ENCODE measurements at places on chromosomes 7 and 10.

GRCh38 chr10:67036808-67037207 is 111.0 kb downstream of the LRRTM3 start:
- DNase-seq, result no peak

GRCh38 chr10:31590023-31590800 is 271.2 kb downstream of the ZEB1 start:
- DNase-seq, result no peak

DNA sequence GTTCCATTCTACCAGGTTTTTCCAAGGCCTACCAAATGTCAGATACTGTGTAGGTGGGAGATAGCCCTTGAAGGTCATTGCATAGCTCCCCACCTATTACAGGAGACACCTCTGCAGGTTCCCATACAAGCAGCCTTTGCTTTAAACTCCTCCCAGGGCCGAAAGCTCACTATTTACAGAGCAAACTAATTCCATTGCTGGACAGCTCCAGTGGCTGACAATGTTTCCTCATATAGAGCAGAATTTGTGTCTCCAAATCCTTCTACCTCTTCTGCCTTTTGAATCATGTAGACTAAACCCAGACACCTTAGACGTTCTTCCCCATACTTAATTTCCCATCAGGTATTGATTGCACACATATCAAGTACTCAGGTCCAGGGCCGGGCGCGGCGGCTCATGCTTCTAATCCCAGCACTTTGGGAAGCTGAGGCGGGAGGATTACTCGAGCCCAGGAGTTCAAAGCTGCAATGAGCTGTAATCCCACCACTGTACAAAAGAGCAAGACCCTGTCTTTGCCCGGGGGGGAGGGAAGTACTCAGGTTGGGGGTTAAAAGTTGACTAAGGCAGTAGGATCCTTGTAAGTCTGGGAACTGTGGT is 2.1 kb downstream of the CNNM1 start:
- no peak for DNase-seq

GRCh38 chr7:40000734-40001315 is 50.8 kb downstream of the CDK13 start:
- DNase-seq, result no peak

- no peak for DNase-seq
Observed at GRCh38 chr10:95422233-95422632, 131.4 kb upstream of the PDLIM1 start.

- no peak for DNase-seq
Observed at GRCh38 chr10:1706711-1707110, 30.6 kb downstream of the ADARB2 start.

GRCh38 chr10:132400041-132400546 is 3.1 kb downstream of the PWWP2B start:
- DNase-seq, result no peak

- DNase-seq, result no peak
Observed at GRCh38 chr10:132847856-132848255, 61.9 kb upstream of the NKX6-2 start.

- no peak for DNase-seq
Observed at GRCh38 chr10:59577984-59578383, 131.7 kb downstream of the SLC16A9 start.

GRCh38 chr7:85685901-85686300 is 499.0 kb upstream of the SEMA3D start:
- no peak for DNase-seq

- DNase-seq, result no peak
Observed at GRCh38 chr7:23893942-23894891, 184.2 kb downstream of the STK31 start.

DNA sequence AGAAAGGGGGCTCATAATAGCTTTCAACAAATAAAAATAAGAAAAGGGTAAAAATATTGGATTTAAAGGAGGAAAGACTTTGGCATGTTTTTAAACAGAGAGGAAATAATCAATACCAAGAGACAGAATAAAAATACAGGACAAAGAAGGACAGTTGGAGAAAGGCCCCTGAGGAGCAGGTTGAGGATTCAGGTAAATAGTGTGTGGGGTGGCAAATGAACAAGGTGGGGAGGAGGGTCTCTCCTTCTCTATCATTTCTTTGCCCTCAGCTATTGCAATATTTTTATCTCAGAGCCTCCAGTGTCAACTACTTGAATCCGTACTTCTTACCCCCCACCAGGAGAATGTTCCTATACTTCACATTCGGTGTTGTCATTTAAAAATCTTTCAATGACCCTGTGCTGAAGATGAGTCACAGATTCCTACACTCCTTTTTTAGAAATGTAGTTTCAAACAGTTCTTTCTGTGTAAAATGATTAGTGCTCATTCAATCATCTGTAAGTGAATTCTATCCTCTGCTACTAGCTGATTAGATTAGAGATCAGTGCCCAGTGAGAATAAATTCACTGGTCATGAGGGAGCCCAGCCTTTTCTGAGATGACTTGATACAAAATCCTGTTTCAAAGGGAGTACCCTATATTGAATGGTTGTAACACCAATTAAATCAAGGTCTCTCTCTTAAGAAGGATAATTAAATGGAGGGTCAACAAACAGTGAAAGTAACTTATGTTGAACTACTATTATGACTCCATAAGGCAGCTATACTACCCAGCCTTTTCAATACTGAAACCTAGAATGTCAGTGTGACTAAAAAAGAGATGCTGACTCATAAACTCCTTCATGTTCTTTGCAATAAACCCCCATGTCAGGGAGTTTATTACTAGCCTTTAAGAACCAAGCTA is 50.4 kb upstream of the WNT16 start:
- no peak for DNase-seq

GRCh38 chr7:2124604-2125345 is 108.0 kb downstream of the MAD1L1 start:
- DNase-seq, result no peak

GRCh38 chr7:130365511-130366441 is 14.5 kb upstream of the CPA1 start:
- DNase-seq, result no peak

GRCh38 chr7:26619348-26619984 is 244.9 kb downstream of the SKAP2 start:
- no peak for DNase-seq

- DNase-seq, result no peak
Observed at GRCh38 chr10:79209340-79209739, 137.9 kb upstream of the PPIF start.

GRCh38 chr10:10110844-10111490 is 906.7 kb upstream of the CELF2 start:
- DNase-seq, result no peak

DNA sequence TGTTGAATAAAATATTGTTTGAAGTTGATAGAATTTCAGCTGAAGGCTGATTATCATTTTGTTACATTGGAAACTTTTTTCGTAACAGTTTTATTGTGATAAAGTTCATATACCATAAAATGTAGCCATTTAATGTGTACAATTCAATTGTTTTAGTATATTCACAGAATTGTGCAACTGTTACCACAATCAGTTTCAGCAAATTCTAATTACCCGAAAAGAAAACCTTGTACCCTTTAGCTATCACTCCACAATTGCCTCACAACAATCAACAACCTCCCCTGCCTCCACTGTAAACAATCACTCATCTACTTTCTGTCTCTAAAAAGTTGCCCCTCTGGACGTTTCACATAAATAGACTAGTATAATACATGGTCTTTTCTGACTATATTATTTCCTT is 179.7 kb upstream of the BET1 start:
- DNase-seq, result no peak

- DNase-seq, result no peak
Observed at GRCh38 chr7:22192801-22193200, 164.2 kb downstream of the RAPGEF5 start.

DNA sequence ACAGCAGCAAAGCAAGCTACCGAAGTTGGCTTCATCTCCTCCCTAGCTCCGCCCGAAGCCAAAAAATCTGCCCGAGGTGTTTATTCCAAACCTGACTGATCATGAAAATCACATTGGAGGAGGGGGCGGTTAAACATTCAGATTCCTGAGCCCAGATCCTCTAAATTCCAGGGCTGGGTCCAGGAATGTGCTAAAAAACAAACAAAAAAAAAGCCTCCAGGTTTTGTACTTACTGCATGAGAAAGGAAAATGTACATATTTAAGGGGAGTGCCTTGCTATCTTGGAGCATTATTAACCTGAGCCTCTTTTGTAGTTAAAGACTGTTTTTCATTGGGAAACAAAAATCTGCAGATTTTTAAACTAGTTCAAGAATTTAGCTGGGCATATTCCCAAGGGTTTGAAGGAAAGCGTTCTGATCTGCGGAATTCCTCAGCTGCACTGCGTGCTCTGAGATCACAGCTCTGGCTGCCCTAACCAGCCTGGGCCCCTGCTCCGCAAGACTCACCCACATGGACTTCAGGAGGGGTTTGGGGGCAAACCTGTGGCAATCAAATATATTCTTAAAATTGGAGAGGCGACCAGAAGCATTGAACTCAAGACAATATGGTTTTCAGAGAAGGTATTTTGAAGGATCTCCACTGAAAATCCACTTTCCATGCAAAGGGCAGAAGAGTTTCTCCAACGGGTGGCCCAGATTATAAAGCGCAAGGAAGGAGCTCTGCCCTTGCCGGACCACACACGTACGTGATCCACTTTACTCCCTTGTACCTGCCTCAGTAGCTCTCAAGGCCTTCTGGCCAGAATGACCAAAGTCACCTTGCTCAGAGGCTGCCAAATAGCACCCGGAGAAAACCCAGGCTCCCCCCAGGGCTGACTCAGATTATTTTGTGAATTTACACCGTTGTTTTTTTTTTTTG is 10.0 kb upstream of the TNS3 start:
- DNase-seq, result no peak

GRCh38 chr10:94407668-94408067 is 5.3 kb downstream of the TBC1D12 start:
- DNase-seq, result no peak

GRCh38 chr7:17195576-17195975 is 102.9 kb upstream of the AHR start:
- no peak for DNase-seq

GRCh38 chr10:73054286-73054685 is 42.4 kb downstream of the P4HA1 start:
- DNase-seq, result no peak

DNA sequence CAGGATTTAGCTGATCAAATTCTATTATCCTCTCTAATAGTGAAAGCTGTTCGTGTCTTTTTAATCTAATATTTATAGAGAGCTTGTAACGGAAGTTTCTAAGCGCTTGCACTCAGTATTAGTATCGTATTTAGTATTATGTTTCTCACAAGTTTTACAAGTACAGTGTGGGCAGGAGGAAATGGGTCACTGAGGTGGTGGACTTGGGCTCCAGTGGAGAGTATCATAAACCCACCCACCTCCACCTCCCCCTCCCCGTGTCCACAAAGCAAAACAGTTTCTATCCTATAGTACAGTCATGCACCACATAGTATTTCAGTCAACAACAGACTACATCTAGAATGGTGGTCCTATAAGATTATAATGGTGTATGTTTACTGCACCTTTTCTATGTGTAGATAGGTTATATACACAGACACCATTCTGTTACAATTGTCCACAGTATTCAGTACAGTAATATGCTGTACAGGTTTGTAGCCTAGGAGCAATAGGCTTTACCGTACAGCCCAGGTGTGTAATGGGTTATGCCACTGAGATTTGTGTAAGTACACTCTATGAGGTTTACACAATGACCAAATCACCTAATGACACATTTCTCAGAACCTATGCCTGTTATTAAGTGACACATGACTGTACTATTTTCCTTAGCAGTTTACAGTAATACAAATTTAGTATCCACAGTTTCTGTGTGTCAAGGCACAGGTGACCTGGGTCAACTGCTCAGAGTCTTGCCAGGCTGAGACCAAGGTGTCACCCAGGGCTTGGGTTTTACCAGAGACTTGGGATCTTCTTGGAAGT is 1021.3 kb upstream of the C7orf33 start:
- DNase-seq, result no peak

DNA sequence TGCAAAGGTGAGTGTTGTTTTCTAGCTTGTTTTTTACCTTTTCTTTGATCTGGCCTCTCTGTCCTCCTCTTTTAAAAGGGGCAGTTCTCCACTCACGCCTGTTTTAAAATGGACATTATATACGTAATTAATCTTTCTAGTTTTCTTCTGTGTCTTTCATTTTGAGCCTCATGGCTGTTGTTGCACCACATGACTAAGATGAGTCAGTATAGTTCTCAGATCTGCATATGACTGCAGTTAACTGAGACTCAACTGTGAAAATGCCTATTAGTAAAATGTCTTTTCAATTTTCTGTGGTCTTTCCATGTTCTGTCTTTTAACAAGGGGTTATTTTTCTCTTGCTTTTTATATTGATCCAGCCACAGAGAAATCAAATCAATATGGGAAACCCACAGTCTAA is 296.1 kb downstream of the CDK14 start:
- DNase-seq, result no peak

DNA sequence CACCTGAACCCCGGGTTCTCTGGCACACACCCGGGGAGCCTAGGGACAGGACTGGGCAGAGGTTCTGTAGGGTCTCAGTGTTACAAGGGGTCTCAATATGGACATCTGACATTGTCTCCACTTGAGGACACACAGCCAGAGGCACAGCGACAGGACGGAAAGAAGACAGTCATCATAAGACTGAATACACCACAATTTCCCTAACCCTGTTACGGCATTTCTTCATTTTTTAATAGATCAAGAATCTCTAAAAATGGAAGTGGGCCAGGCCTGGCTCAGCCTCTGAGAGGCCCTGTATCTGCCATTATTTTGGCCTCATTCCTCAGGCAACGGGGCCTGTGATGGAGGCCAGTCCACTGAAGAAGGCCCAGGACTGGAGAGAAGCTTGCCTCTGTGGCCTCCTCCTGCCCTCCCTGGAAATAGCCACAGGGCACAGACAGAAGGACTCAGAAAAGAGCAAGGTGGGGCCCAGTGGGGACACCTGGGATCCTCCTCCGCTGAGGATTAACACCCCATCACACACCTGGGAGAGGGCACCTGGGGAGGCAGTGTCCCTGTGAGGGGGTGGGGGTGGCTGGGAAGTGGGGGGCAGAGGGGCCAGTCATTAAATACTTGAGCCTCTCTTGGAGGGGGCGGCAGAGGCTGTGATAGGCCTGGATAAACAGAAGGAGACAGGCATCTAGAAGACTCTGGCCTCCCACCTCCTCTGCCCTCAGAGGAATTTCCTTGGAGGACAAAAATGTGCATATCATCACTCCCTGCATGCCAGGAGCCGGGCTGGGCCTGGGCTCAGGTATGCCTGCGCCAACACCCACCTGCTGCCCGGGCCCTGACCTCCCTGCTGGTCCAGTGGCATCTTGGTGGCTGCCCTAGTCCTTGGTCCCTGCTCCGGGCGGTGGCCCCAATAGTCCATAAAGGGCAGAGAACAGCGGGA is 8.0 kb downstream of the SPOCK2 start:
- no peak for DNase-seq

DNA sequence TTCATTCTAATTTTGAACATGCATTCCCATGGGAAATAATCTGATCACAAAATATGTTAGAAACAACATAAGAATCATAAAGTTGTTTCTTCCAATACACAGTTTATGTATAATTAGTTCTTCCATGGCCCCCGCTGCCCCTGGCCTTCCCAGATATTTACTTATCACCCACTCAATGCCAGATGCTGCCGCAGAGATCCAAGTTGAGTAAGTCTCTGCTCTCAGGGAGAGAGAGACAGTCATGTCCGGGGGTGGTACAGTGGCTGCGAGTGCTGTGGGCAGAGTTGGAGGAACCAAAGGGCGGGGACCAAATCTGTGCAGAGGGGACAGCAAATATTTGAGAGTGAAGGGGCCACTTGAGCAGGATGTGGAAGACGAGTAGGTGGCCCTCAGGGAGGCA is 37.1 kb downstream of the COL26A1 start:
- DNase-seq, result no peak

- DNase-seq, result no peak
Observed at GRCh38 chr7:149780056-149780455, 6.7 kb upstream of the ZNF467 start.
